ENCODE measurements at places on chromosomes 16 and 17.

DNA sequence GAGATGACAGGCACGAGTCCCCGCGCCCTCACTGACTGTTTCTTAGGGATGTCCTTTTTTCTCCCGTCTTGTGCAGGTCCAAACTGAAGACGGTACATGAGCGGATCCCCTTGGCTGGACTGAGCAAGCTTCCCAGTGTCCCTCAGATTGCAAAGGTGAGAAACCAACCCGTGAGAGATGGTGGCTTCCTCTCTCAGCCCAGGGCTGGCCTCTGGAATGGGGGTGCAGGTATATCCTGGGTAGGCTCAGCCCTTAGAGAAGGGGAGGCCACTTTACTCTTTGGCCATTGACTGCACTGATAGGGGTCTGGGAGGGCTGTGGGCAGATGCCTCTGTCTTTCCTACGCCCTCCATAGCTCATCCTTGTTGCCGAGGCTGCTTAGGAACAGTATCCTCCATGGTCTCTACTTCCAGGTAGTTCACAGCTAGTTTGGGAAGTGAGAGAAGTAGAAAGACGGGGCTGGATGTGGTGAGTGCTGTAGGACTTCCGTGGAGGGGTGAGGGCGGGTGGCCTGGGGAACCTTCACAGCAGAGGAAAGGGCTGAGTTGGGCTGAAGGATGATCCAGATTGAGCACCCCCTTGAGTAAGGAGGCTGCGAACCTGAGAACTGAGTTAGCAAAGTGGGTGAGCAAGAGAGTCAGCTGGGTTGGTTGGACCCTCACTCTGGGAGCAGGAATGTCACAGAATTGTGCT, 83.0 kb downstream of the OR1D5 start:
- DNase-seq, result no peak

- no peak for DNase-seq
These were observed 89.2 kb downstream of the SPECC1 start for GRCh38 chr17:20098314-20098713.

DNA sequence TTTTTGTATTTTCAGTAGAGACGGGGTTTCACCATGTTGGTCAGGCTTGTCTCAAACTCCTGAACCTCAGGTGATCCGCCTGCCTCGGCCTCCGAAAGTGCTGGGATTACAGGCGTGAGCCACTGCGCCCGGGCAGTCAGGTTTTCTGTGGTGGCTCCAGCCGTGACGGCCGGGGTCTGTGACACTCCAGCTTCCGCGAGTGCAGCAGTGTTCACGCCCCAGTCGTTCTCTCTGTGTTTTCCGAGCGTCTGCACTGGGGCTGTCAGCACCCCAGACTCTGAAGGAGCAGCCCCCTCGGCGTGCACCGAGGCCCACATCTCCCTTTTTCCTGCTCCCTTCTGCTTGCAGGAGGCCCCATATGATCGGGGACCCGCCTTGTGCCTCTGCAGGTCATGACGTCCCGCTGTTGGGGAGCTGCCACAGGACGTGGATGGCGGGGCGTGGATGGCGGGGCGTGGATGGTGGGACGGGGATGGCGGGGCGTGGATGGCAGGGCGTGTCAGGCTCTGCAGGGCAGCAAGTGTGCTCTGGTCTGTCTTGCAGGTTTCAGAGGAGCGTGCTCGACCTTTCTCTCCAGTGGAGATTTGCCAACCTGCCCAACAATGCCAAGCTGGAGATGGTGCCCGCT, 5.7 kb downstream of the ASPSCR1 start:
- peak; percentile 34 for DNase-seq

GRCh38 chr16:19573997-19574396, 18.5 kb downstream of the VPS35L start:
- no peak for DNase-seq

GRCh38 chr17:48563385-48563838, 14.7 kb downstream of the HOXB4 start:
- no peak for DNase-seq

DNA sequence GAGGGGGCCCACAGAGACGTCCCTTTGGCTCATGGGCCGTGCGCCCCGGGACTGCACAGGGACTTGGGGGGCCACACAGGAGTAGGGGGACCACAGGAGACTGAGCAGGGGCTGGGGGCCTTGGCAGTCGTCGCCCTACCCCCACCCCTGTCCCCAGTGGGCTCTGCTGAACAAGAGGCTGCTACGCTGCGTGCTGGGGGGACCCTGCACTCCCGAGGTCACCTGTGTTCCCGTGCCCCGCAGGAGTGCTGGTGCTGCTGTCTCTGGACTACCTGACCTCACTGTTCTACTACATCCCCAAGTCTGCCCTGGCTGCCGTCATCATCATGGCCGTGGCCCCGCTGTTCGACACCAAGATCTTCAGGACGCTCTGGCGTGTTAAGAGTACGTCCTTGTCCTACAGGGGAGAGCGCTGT, 14.4 kb upstream of the RNF213 start:
- no peak for DNase-seq

DNA sequence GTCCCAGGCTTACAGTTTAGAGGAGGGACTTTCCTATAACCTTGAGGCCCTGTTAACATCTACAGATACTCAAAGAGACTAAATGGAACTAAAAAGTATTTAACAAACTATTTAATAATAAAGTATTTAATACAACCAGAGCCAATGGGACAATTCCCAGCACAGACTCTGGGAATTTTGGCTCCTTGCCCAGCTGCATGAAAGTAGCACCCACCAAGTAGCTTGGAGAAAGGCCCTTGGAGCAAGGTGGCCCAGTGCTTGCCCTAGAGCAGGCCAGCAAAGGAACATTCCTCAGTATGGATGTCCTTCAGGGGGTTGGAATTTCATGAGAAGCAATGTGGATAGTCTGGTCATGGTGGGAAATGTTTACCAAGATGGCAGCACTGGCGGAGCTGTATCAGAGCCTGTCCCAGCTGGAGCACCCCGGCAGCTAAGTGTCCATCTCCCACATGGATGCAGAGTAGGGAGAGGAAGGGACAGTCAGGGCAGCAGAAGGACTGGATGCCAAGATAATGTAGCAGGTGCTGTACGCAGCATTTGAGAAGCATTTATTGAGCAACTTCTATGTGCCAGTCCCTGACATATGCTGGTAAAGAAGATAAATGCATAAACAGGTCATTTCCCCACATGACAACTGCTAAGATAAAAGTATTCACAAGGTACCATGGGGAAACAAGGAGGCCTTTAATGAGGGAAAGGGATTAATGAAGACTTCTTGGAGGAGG, 5.2 kb upstream of the SMARCD2 start:
- no peak for DNase-seq
